ENCODE measurements at places on chromosomes 5 and 9.

GRCh38 chr5:107464876-107465275 lies 205.9 kb downstream of the EFNA5 start:
- DNase-seq, result no peak

GRCh38 chr5:174166231-174167079 lies 120.9 kb downstream of the NSG2 start:
- no peak for DNase-seq

DNA sequence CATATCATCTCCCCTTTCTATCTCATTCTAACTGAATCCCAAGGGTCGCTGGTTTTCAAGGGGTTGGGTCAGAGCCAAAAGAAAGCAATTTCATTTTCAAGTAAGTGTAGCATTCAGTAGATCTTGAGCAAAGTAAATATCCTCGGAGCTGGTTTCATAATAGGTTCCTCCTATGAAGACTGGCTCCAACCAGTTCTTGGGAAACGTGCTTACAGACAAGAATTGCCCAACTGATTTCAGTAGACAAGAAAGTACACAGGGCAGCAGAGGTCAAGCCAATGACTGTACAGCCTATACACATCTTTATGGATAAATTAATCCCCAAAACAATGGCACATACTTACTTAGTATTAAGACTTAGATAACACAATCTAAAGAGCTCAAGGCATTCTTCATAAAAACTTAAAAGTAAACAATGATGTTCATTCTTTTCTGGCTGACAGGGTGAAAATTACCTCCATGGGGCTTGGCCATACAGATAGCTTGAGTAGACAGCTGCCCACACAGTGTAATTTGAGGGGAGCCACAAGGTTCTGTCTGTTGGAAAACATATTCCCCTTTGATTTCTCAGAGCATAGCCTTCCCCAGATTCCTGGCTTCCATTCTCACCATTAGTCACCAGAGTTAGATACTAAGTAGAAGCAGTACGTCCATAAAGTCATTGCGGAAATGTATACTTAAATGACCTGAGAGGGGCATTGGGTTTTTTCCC lies 163.9 kb downstream of the ARRDC3 start:
- DNase-seq, result no peak

GRCh38 chr5:33692980-33693379 lies 198.8 kb downstream of the ADAMTS12 start:
- no peak for DNase-seq

DNA sequence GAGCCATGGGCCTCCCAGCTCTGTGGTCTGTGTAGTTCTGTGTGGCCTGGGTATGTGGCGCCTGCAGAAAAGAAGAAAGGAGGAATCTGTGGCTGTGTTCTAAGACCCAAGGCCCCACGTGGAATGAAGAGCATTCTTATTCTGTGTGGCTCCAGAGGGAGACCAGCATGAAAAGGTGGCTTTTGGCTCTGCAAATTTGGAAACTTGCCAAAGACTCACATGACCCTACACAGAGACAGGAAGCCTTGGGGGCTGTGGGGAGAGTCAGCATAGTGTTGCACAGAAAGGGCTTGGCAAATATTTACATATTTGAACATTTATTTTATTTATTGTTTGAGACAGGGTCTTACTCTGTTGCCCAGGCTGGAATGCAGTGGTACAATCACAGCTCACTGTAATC lies 193.3 kb downstream of the TMEM38B start:
- no peak for DNase-seq

GRCh38 chr9:76034049-76034448 lies 143.6 kb downstream of the PCSK5 start:
- DNase-seq, result no peak

- DNase-seq, result no peak
Observed at GRCh38 chr9:36158122-36158521, 11.1 kb upstream of the CCIN start.

DNA sequence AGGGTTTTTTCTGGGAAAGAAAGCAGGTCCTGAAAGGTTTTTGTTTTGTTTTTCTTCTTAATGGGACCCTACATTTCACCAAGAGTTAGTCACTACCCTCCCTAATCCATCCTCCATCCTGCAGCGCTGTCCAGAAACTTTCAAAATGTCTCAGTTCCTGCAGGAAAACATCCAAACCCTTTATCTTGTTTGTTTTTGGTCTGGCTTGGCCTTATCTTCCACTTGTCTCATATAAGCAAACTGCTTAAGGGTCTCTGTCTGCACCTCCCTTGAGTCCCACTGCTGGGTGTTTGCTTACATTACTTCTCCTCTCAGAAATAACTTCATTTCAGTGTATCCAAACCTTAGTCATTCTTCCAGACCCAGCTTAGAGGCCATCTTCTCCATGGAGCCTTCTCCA lies 11.0 kb upstream of the TRAF1 start:
- no peak for DNase-seq

- DNase-seq, result no peak
Observed at GRCh38 chr5:59829922-59830321, 63.6 kb downstream of the PDE4D start.

- no peak for DNase-seq
Observed at GRCh38 chr5:2129568-2130272, 247.0 kb upstream of the IRX4 start.

- DNase-seq, result no peak
Observed at GRCh38 chr5:7348168-7348854, 47.6 kb upstream of the ADCY2 start.

DNA sequence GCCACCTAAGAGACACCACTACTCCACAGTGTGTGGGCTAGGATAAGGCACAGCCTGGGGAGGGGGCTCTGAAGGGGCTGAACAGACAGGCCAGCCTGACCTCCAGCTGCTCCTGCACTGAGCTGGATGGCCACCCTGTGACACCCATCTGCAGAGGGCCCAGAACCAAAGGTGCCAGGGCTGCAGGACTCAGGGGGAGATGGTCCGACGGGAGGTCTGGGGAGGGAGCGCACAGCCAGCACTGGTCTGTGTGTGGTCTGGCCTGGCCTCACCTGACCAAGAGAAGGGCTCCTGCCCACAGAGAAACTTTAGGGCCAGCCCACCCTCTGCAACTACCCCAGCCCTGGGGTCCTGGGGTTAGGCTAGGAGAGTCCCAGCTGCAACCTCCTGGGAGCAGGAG lies 789 bp downstream of the LTC4S start:
- DNase-seq, result no peak

DNA sequence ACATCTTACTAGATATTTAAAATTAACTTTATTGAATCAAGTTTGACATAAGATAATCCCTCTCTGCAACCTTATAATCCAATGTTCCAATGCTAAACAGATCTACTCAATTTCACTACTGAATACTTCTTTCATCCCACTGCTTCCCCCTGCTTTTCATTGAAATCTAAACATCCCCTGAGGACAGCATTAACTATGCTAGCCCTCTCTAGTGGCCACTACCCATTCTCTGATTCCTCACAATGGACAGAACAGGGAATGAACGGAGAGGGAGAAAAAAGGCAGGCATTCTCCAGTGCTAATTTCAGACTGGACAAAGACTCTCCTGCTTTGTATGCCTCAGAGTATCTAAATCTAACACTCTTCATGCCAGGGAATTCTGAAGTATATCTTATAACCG lies 54.3 kb upstream of the RGS7BP start:
- DNase-seq, result no peak

GRCh38 chr5:87722286-87722685 lies 309.6 kb upstream of the CCNH start:
- no peak for DNase-seq

- DNase-seq, result no peak
Observed at GRCh38 chr5:50800410-50800809, 134.0 kb downstream of the PARP8 start.

DNA sequence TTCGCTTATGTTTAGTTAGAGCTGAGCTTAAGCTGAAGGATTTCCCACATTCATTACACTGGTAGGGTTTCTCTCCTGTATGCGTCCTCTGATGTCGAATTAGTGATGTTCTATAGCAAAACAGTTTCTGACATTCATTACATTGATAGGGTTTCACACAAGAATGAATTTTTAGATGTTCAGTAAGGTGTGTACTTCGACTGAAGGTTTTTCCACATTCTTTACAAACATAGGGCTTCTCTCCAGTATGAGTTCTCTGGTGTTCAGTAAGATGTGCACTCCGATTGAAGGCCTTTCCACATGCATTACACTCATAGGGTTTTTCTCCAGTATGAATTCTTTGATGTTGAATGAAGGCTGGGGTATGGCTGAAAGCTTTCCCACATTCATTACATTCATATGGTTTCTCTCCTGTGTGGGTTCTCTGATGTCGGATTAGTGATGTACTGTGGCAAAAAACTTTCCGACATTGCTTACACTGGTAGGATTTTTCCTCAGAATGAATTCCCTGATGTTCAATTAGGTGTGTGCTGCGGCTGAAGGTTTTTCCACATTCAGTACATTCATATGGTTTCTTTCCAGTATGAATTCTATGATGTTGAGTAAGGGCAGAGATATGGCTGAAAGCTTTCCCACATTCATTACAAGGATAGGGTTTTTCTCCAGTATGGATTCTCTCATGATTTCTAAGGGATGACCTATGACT lies 14.6 kb downstream of the ZNF883 start:
- DNase-seq, result no peak

- DNase-seq, result no peak
Observed at GRCh38 chr9:660227-660626, 181.3 kb upstream of the DMRT1 start.

DNA sequence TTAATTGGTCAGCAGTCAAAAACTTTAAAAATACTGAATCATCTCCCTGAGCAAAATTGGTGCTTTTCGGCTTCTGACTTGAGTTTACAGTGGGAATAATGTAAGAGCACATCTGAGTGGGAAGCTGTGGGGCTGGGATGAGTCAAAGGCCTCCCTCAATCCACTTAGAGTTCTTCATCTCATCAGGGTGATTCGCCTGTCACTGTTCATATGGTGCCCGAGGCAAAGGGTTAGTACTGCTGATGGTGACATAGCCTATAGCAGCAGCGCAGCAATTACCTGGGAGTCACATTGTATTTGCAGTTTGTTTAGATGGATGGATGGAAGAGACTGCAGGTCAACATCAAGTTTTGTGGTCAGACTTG lies 113.8 kb upstream of the ZNF608 start:
- DNase-seq, result no peak

- no peak for DNase-seq
Observed at GRCh38 chr9:120878188-120879130, 1.5 kb upstream of the PHF19 start.

GRCh38 chr9:87216897-87217455 lies 269.7 kb upstream of the GAS1 start:
- no peak for DNase-seq

- DNase-seq, result no peak
Observed at GRCh38 chr9:74742792-74743730, 144.7 kb downstream of the TRPM6 start.

DNA sequence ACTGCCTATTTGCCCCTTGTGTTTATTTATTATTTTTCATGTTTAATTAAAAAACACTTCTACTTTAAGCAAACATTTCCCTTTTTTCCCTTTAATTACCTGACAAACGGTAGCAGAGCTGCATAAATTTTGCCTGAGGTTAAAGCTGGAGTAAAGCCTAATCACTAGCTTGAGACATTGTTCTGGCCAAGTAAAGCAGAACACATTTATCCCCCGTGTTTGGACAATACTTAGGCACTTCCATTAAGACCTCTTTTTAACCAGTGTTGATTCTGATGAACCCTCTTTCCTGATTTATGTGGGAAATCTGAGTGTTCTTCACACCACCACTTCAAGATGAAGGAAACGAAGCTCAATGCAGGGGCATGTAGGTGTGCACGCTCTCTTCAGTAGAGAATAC lies 54.5 kb downstream of the BNC2 start:
- DNase-seq, result no peak

- DNase-seq, result no peak
Observed at GRCh38 chr5:115735108-115735998, 81.1 kb downstream of the CDO1 start.
